ENCODE measurements at places on chromosomes 5 and 9.

- DNase-seq: peak; percentile 76
Measured at GRCh38 chr9:6757132-6757455, 679 bp upstream of the KDM4C start.

DNA sequence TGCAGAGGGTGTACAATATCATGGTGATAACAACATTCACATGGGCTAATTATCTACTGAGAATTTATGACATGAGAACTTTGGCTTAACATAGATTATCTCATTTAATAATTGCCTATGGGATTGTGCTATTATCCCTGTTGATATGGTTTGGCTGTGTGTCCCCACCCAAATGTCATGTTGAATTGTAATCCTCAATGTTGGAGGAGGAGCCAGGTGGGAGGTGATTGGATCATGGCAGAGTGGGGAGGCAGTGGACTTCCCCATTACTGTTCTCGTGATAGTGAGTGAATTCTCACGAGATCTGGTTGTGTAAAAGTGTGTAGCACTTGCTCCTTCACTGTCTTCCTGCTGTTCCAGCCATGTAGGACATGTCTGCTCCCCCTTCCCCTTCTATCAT, 186.4 kb downstream of the TRIM32 start:
- no peak for DNase-seq

GRCh38 chr5:61081741-61082140, 80.5 kb downstream of the SMIM15 start:
- no peak for DNase-seq

DNA sequence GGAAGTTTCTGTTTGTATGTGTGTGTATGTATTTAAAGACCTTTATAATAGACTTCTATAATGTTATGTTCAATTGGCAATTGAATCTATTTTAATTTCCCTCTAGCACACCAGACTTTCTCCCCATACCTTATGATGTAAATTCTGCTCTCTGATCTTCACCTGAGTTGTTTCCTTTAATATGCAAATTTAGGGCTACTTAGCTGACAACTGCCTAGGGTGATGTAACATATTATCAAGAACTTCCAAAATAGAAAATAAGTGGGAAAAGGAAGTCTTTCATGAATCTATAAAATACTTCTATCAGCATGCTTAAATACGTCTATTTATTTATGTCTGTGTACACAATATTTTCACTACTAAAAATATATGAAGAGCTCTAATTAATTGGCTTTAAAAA, 923.5 kb upstream of the CDH10 start:
- no peak for DNase-seq

DNA sequence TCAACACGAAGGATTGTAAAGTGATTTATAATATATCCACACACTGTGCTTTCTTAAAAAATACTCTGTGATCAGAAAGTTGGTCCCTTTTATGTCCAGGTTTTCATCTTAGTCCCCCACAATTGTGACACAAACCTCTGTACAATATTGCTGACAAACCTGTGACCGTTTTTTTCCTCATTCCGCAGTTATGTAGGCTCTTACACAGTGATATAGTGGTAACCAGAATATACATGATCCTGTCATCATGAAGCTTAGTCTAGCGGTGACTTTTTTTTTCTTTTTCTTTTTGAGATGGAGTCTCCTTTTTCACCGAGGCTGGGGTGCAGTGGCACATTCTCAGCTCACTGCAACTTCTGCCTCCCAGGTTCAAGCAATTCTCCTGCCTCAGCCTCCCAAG, 8.7 kb downstream of the ANP32B start:
- no peak for DNase-seq

DNA sequence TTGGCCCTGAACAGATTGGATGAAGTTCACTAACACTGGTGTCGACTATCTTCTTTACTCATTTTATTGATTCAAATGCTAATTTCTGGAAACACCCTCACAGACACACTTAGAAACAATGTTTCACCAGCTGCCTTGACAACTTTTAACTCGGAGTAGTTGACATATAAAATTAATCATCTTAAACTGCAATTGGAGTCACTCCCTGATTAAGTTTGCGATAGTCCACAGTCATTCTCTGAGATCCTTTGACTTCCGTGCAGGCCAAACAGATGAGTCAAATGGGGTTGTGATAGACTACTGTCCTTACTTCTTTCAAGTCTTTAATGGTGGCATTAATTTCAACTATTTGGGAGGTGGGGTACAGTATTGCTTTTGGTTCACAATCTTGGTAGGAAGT, 114.4 kb upstream of the PCSK1 start:
- no peak for DNase-seq

- DNase-seq: no peak
Measured at GRCh38 chr5:132469380-132470009, 21.1 kb downstream of the IRF1 start.

DNA sequence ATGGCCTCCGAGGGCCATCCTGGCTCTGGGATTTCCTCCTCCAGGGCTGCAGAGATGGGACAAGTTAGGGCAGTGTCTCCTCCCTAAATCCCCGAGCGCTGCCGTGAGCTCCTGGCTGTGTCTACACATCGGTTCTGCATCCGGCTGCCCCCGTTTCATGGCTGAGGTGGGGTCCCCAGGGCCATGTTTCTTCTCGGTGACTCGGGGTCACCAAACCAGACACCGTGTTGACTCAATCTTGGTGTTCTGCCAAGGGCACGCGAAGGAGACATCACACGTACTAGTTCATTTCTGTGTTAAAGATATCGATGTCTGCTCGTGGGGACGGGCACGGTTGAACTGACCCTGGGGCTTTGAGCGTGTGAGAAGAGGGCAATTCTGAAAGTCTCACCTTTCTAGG, 60.7 kb downstream of the COL5A1 start:
- DNase-seq: no peak

- DNase-seq: no peak
Measured at GRCh38 chr9:34517185-34517584, 5.6 kb downstream of the ENHO start.

DNA sequence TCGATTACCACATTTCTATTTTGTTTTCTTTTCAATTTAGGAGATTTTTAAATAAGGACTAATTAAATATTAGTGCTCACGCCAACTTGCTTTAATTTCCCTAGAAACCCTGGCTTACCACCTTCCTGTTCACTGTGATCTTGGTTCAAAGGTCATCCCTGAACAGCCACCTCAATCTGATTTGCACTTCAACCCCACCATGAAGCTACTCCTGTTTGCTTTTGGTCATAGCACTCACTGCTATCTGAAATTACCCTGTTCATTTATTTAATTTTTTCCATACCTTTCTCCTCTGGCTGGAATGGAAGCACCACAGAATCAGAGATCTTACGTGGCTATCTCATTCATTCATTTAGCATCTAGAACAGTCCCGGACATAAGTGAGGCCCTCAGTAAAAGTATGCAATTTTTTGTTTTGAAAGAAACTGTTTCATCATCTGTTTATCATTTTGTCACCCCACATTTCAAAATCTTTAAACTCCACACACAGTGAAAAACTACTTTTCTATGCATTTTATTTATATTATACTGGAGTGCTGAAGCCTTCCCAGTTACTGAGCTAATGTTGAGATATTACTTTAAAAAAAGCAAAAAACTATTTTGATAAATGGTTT, 17.2 kb upstream of the ADAMTSL1 start:
- no peak for DNase-seq

- DNase-seq: no peak
Measured at GRCh38 chr5:167245868-167246267, 1045.6 kb upstream of the WWC1 start.

GRCh38 chr5:139639619-139640380, 8.3 kb upstream of the CXXC5 start:
- DNase-seq: peak; percentile 11

DNA sequence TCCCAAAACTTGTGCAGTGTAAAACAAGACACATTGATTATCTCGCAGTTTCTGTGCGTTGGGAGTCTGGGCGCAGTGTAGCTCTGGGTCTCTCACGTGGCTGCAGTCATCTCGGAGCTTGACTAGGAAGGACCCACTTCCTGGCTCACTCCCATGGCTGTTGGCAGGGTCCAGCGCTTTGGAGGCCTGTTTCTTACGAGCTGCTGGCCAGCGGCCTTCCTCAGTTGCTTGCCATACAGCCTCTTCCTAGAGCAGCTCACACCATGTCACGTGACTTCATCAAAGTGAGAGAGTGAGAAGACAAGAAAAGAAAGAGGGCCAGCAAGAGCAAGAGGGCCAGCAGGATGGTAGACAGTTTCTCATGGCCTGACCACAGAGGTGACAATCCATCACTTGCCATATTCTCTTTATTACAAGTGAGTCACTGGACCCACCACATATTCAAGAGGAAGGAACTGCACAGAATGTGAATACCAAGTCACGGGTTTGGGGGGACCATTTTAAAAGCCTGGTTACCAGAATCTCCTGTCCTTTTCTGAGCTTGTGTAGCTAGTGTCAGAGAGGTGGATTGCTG, 36.2 kb downstream of the MCCC2 start:
- DNase-seq: no peak

- no peak for DNase-seq
Measured at GRCh38 chr5:178586396-178586795, 3.8 kb downstream of the COL23A1 start.
